T-helper 2 cell (primary cell): ENCODE measurements at places on chromosomes 11 and 22.

DNA sequence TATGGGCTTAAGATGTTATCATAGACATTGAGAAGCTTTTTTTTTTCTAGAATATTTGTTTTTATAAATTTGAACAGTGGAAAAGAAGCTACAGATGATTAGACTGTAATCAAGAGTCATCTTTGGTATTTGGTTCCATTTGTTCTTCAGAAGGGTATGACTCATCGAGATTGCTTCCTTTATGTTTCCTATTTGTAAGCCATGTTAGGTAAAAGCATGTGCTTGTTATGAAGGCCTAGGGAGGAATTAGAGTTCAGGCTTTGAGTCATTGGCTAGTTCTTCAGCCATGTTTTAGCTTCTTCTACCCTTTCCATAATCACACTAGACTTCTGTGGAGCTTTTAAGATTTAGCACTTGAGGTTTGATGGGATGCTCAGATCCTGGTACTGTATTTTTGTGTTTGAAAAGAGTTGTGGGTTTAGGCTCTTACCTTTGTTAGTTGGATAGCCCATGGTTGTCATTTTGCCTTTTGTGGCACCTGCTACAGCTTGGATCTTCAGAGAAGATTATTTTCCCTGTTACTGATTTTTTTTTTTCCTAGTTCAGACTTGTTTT is 44.3 kb downstream of the POLD3 start:
- DNase-seq = no peak

- no peak for DNase-seq
These were observed 18.8 kb downstream of the RASD2 start for GRCh38 chr22:35559354-35560005.

DNA sequence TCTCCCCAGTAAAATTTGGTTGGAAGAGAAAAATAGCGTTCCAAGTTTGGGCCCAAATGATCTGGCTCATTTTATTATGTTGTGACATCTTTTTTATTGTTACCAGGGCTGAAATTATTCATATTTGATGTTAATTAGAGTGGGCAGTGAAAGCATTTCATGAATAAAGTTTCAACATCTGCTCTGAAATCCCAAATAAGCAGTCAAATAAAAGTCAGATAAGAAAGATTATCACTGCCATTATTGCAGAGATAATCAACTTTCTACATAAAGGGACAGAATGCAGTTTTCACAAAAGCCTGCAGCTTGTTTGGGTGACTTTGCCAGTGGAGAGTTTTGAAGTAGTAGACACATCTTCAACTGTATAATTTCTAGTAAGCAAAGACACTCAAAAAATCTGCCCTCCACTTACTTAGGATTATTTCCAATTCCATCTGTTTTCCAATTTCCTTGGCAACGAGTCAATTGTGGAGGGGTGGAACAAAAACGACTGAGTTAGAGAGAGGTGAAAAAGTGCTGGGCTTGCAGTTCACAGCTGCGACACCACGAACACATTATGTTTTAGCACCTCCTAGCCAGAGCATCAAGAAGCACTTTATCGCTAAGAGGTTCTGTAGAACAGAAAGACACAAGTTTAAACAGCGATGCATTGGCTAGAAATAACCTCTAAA is 9.0 kb downstream of the TECTA start:
- no peak for DNase-seq

DNA sequence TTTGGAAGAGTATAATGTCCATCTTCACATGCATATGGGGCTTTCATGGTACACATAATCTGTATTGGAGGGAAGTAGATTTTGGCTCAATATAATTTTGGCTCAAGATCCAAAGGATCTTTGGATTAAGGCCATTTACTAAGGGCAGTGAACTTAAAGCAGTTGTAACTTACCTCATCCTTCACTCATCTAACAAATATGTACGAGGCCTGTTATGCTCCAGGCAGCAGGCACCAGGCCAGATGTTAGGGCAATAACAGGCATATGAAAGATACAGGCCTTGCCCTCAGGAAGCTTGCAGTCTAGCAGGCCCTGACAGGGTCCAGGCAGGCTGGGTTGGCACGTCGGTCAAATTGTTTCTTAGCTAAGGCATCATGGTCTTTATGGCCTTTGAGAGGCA is 44.6 kb downstream of the LIF start:
- DNase-seq = no peak
